ENCODE measurements at places on chromosomes 1 and 21.
A peak's percentile ranks its signal among the peaks of the same experiment; 100 is the strongest.

DNA sequence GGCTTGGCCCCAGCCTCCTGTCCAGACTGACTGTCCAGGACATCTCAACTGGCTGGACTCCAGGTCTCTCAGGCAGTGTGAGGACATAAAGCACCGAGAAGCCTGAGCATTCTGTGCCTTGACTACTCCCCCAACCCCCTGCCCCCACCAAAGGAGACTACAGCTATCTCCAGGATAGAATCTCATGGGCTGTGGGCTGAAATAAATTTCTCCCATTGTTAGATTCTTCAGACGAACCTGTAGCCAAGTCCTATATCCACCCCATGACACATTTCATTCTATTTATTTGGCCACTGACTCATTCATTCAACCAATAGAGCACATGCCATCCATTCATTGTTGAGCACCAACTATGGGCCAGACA is 11.4 kb downstream of the VWA5B1 start:
- DNase-seq, result no peak

GRCh38 chr1:213452501-213452900 is 401.5 kb downstream of the RPS6KC1 start:
- DNase-seq, result no peak

DNA sequence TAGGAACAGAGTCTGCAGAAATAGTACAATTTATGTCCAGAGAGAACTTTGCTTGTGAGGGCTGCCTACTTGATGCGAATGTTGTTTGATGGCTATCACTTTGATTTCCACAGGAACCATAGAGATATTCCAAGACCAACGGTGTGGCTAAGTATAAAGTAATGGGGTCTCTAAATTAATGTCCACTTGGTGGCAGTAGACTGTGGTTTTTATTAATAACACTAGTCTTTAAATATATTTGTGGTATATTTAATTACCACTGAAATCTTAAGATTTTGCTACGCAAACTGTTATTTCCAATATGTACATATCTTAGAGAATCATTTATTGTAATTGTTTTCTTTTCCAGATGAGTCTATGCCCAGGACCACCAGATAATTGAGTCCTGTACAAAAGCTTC is 647.9 kb downstream of the PLA2G4A start:
- DNase-seq, result no peak

- DNase-seq, result no peak
Observed at GRCh38 chr1:221761354-221762002, 19.6 kb upstream of the DUSP10 start.

GRCh38 chr1:248847181-248847955 is 9.3 kb downstream of the ZNF672 start:
- no peak for DNase-seq

GRCh38 chr1:95021805-95022643 is 50.7 kb downstream of the ALG14 start:
- no peak for DNase-seq

- DNase-seq, result no peak
Observed at GRCh38 chr1:209736490-209737117, 19.2 kb upstream of the TRAF3IP3 start.

DNA sequence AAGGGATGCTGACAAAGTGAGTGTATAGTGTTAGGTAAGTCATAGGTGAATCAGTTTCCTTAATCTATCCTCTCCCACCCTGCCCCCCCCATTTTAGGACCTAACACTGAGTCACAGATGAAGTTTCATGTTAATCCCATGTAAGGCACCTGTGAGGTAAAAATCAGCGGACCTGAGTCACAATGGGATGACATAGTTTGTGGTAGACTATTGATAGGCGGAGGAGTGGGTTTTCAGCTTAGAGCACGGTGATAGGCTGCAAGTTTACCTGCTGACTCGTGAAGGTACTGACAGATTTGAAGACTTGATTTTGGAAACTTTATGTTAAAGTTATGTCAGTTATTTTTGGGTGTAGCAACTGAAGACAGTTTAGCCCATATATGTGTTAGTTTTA is 1.7 kb downstream of the TOR1AIP1 start:
- DNase-seq, result no peak

- DNase-seq, result no peak
Observed at GRCh38 chr1:100581096-100581705, 43.3 kb downstream of the GPR88 start.

- no peak for DNase-seq
Observed at GRCh38 chr1:205358579-205358978, 1.9 kb upstream of the KLHDC8A start.

DNA sequence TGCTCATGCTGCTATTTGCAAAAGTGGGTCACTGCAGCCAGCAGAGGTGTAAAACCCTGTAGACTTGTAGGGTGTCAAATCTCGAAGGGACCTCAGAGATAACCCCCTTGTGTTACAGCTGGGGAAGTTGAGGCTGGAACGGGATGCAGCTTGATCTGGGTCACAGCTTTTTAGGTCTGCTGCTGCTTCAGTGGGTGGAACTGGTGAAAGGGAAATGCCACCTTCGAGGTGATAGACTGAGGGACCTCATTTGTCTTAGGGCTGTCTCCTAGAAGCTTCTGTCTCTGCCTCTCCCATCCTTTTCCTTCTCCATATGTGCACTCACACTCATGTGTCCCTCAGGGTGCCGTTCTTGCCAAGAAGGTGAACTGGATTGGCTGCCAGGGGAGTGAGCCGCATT is 35.4 kb downstream of the QSOX1 start:
- no peak for DNase-seq

DNA sequence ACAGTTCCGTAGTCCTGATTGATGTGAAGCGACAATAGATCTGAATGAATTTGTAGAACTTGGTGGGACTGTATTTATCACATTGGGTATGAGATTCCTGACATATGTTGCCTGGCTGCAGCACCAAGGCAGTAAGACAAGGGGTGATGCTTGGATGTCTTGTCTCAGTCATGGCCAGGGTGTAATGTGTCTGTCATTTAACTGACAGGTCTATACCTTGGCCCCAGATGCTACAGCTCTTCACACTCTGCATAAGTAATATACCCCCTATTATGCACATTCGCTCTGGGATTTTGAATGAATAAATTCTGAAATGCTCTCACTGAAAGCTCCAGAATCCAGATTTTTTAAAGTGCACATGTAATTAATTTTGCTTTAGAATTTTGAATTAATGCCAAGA is 47.3 kb downstream of the NTNG1 start:
- DNase-seq, result no peak

DNA sequence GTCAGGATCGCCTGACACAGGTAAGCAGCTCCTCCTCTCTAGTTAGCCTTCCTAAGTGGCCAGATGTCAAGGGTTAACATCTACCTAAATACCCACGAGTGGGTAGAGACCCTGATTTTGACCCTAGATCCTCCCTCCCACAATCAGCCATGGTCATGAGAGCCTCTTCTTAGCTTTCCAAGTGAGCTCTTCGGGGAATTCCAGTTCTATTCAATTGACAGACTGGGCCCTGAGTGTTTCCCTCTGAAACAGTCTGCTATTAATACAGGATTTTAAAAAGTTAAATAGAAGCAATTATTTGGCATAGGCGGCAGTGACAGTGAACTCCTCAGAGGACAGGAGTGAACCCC is 28.1 kb downstream of the C2CD2 start:
- no peak for DNase-seq

- no peak for DNase-seq
Observed at GRCh38 chr1:67645495-67646144, 39.4 kb upstream of the GADD45A start.

- no peak for DNase-seq
Observed at GRCh38 chr1:75765697-75766355, 20.2 kb upstream of the RABGGTB start.

DNA sequence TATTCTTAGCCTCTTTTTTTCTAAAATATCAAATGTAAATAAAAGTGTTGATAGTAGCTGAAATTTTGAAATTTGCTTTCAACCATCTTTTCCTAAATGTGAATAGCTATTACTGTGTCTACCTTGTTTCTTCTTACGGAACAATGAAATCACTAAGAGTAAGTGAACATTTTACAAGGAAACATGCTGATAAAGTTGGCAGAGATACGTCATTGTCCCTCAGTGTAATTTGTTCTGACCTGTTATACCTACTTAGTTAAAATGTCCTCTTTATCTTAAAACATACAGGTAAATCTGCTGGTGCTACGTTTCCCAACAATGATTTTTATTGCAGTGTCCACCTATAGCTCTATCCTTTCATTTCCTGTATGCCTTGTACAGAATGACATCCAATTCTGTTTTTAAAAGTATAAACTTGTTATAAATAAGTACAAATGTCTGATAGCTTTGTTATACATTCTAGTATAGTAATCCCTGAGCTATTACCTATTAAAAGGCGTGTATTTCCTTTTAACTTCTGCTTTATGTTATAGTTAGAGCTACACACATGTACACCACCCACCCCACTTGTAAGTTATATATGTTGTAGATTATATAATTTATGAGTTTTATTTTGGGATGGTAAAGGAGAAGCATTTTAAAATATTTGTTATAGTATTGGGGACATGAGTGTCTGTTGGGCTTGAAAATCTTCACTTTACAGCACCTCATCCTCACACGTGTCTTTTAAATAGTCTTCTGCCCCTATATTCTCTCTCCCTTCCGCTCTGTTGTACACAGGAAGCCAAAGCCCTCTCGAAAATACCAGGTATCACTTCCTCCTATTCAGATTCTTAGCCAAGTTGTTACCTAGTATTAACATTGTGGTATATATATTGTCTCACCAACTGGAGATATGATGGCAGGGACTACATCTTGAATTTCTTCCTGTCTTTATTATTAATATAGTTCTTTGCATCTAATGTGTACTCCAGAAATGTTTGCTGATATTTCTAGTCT is 25.2 kb downstream of the LAMC1 start:
- DNase-seq, result peak; percentile 30

DNA sequence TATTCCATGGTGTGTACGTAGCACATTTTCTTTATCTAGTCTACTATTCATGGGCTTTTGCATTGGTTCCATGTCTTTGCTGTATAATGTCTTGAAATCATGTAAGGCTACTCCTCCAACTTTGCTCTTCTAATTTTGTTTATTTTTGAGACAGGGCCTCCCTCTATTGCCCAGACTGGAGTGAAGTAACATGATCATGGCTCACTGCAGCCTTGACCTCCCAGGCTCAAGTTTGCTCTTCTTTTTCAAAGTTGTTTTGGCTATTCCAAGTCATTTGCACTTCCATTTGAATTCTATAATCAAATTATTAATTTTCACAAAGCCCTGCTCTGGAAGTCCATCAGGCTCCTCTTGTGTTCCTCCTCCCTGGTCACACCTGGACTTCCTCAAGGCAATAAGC is 90.2 kb upstream of the SGIP1 start:
- DNase-seq, result no peak

GRCh38 chr1:246934765-246935164 is 3.0 kb upstream of the AHCTF1 start:
- no peak for DNase-seq

DNA sequence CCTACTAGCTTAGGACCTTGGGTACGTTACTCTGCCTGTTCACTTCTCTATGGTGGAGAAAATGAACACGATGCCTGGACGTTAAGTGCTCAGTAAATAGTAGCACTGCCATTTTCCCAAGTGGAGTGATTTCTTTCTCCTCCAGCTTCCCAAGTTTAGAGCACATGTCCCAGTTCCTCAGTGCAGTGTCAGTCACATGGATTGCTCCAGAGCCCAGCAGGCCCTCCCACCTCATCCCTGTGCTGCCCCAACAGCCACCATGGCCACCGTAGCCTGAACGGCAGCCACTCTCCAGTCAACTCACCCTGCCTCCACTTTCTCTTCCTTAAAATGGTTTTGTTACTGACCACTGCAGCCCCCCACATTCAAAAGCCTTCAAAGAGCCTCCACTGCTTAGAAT is 8.5 kb downstream of the STMN1 start:
- DNase-seq, result no peak

GRCh38 chr1:91173346-91173890 is 151.6 kb upstream of the ZNF644 start:
- DNase-seq, result no peak

DNA sequence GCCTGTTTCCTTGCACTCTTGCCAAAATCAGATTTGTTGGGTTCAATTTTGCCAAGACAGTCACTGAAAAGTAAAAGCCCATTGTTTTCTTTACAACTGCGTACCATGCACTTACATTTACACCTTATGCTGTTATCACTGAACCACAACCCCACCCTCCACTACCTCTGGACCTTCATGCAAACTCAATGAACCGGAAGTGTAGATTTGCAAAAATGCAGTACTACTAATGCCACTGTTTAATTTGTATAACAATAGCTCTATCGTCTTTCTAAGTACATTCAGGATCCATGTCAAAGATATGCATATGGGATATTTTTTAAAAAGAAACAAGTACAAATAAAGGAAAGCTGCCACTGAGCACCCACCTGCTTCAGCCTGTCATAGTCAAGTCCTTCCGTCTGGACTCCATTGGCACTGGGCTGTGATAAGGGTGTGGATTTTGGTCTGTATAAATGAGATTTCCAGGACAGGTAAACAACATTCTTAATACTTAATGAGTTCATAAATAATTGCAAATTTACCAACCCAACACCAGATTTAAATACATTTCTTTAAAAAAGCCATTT is 72.9 kb upstream of the LBR start:
- no peak for DNase-seq

- no peak for DNase-seq
Observed at GRCh38 chr1:83060221-83060620, 938.7 kb downstream of the TTLL7 start.

DNA sequence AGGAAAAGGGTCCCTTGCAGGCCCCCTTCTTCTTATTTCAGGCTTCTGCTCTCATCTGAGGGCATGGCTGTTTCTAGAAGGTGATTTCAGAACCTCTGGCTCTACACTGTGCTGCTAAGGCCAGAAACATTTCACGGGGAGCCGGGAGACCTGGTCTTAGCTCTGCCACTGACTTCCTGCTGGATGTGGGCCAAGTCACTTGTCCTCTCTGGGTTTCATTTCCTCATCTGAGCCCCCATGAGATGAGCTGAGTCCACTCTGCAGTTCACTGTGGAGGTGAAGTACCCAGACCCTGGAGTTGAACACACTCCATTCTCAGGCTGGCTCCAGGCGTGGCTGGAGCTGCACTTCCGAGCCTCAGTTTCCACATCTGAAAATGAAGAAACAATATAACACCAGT is 2.1 kb downstream of the PADI1 start:
- DNase-seq, result peak; percentile 27

DNA sequence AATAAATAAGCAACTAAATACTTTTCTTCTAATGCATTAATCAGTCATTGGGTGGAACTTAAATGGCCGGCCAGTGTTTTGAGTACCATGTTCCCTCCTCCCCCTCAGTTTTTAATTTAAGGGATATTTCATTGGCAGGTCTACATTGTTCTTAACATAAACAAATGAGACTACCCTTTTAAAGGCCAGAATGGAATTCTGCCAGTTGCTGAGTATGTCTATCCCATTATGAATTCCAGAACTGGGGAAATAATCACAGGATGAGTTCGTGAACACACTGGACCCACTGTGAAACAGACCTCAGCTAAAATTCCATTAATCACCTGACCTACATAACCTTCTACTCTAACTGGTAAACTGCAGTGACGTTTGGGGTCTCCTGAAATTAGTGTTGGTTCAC is 305.5 kb upstream of the PKN2 start:
- DNase-seq, result no peak

- no peak for DNase-seq
Observed at GRCh38 chr1:200042119-200042551, 14.6 kb downstream of the NR5A2 start.

Measured in GM19239 (cell line).